ENCODE measurements at places on chromosomes 5 and 9.

- no peak for DNase-seq
Observed at GRCh38 chr9:14447103-14447502, 133.2 kb upstream of the NFIB start.

DNA sequence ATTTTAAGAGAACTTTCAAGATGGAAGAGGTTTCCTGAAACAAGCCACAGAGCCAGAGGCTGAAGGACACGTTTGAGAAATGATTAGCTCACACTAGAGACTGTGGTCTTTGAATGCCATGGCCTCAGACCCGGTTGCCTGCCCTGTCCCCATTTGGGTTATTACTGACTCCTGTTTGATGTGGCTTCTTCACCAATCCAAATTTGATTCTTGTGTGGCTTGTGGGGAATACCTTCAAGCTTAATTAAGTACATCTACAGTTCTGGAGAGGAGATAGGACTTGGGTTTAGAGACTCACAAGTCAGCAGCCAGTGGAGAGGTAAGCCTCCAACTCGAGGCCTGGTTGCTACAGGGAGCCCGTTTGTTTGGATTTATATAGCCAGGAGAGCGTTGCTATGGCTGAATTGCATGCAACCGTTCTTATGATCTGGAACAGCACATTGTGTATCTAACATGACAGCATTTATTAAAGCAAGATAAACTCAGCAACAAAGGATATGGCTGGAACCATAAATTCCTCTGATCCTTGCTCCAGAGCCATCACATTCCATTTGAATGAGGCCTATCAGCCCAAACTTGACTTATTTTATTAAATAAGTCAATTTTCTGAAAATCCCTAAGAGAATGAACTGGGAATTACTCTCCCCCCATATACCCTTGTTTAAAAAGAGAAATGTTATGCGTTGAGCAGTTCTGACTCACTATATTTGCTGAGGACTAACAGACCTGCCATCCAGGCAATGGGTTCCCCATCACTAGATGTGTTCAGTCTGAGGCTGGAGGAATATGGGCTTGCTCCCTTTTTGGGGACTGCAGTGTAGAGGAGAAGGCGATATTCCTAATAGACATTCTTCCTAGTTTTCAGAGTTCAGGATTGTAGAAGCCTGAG is 88.4 kb upstream of the TNFSF8 start:
- no peak for DNase-seq

DNA sequence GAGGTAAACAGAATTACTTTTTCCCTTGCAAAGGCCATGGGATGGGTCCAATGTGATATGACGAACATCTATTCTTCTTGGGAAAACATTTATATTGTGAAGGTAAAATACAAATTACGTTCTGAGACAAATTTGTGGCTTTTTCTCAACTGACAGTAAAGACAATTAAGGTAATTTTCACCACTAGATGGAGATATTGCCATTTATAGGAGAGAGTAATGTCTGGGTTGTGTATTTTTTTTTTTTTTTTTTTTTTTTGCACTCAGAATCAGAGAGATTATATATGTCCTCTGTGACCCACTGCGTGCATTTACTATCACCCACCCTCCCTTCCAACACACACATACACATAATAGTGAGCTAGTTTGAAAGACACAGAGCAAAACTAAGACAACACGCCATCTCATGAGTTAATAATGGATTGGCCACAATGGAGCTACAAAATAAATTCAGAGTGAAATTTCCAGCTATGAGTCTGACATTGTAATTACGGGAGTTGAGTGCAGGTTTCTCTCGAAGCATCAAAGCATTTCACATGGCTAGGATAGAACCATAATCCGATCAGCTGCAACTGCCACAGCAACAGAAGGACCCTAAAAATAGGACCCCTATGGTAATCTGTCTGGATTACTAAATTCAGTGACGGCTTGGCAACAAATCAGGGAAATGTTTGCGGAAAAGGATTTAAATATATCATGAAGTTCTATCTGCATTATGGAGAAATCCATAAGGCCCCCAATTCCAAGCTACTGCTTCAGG is 49.2 kb downstream of the ANXA1 start:
- DNase-seq = no peak

GRCh38 chr9:136902259-136902821 is 16.0 kb downstream of the TRAF2 start:
- DNase-seq = peak; percentile 64

DNA sequence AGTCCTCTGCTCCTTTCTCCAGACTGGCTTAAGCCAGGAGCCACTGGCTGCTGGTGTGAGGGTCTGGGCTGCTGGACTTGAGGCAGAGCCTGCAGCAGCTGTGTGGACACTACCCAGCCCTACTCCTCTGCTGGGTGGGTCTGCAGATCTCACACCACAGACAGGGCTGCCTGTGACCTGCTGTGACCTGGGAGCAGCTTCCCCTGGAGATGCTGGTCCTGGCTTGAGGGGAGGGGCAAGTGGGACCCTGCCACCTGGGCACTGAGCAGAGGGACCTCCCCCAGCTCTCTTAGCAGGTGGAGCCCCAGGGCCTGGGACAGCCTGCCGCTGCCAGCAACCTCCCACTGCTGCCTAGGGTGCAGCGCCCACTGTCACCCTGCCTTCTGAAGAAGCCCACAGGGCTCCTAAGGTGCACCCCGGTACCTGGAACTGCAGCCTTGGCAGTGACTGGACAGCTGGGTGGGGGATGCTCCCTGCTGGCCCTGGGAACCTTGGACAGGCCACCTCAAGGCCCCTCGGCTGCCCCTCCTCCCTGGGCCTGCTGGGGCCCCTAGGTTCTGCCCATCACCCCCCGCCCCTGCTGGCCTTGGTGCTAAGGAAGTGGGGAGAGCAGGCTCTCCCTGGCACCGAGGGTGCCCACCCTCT is 9.1 kb downstream of the CACFD1 start:
- no peak for DNase-seq

GRCh38 chr9:69047371-69047770 is 11.8 kb downstream of the FXN start:
- DNase-seq = no peak

DNA sequence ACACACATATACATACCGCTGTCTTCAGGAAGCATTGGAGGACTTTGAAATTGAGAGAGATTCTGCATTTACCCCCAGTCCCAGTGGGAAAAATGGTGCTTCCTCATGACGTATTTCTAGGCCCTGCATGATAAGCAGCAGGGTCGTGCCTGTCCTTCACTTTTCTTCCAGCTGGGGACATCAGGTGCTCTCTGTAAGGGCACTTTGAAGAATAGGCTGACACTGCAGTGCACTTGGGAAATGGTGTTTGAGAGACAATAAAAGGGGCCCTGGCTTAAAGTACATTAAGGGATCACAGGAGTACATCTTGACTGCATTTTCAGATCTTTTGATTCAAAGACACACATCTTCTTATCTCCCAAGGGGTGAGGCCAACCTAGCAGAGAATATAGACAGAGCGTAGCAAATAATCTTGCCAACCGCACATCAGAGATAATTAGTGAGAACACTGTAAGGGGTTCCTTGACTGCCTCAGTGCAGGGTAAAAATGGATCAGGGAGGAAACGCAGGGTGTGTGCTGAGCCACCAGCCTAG is 437.9 kb downstream of the CSNK1G3 start:
- DNase-seq = no peak

DNA sequence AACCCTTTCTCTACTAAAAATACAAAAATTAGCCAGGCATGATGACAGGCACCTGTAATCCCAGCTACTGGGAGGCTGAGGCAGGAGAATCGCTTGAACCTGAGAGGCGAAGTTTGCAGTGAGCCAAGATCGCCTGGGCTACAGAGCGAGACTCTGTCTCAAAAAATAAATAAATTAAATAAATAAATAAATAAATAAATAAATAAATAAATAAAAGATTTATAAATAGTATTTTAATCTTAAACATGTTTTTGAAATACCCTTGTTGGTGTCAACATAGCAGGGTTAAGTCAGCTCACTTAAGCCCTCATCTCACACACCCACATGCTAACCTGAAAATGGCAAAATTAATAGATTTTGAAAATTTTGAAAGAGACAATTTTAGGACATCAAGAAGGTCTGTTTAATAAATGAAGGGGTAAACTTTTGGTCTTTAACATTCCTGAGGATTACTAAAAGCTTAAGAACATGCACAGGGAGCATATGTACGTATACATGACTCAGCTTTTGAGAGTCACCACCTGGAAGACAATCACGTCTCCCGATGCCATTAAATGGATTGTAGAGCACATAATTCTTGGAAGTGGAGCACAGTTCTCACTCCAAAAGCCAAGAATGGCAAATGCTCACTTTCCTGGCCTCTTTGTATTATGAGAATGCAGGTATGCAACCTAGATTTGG is 202.5 kb downstream of the GDNF start:
- DNase-seq = no peak

DNA sequence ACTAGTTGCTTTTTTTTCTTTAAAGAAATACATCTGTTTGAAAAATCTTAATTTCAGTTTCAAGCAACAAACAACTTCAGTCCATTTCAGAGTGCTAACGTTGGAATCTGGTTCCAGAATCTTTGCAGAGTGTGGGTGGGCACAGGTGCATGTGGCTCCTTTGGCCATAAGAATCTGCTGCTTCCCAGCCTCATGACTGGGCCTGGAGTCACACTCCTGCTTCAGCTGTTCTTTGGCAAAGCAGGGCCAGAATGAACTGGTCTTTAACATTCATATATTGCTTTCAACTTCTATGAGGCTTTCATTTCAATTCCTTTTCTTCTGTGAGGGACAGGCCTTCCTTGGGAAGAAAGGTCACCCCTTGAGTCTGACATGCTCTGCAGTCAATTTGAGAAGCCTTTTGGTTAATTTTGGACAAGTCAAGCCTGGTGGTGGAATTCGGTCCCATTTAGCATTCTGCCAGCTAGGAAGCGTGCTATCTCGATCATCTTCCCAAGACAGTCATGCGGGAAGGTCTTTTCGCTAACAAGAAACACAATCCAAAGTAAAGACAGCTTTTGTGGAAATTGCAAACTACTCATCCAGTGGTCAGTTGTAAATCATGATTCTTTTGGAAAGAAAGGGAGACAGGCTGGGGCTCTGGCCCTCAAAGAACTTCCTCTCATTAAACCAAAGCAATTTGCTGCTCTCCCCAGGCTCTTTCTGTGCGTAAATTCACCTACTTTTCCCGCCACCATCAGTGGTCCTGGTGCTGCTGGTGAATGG is 55.2 kb downstream of the SLC1A3 start:
- no peak for DNase-seq

- no peak for DNase-seq
Observed at GRCh38 chr5:170112876-170113521, 7.3 kb downstream of the FOXI1 start.

GRCh38 chr5:172797771-172798191 is 26.8 kb upstream of the DUSP1 start:
- no peak for DNase-seq

DNA sequence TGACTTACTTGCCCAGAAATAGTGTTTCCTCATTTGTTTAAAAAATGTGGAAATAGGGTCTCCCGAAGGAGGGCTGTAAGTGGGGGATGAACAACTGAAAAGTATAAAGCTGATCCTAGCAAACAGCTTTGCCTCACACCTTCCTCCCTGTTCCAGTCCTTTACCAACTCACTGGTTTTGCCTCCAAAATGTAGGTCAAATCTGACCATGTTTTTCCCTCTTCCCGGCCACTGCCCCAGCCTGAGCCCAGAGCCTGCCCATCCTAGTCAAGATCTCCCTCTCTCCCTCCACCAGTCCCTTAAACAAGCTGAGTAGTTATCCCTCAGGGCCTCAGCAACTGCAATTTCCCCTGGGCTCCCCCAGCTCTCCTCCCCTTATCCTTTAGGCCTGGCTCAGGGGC is 82.4 kb upstream of the FBXW11 start:
- no peak for DNase-seq

GRCh38 chr9:113572076-113572861 is 108.7 kb downstream of the RGS3 start:
- DNase-seq = no peak

DNA sequence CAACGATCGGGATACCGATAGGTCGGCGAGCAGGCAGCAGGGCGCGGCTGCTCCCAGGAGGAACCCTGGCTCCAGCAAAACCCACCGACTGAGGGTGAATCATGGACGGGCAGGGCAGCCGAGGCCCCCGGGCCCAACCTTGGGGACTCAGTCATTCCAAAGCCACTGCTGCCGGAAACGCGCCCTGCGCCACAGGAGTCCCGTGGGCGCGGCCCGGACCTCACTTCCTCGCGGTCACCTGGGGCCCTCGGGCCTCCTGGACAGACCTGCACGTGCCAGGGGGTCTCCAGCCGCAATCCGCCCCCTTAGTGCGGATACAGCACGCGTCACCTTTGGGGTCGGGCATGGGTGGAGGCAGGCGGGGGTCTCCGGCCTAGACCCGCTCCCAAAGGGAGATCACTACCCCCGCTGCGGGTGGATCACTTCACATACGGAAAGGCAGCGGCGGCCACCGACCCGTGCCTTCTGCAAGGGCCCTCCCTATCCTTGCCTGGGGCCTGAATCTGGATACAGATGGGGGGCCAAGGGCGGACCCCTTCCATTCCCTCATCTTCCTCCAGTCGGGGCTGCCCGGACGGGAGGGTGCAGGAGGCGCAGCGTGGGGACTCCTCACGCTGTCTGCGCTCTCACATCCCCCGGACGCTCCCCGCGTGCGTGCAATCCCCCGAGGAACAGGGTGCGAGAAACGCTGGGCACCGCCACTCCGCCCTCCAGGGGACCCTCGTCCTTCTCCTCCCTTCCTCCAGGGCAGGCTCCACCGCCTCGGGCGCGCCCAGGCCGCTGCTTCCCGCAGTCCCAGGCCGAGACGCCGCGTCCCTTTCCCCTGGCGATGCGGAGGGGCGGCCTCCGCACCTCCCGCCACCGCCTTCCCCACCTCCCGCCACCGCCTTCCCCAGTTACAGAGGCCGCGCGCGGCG is 586 bp downstream of the TXN start:
- no peak for DNase-seq

- no peak for DNase-seq
Observed at GRCh38 chr9:129310666-129311350, 132.7 kb upstream of the IER5L start.

- DNase-seq = no peak
Observed at GRCh38 chr9:116959809-116960208, 272.7 kb downstream of the TRIM32 start.

DNA sequence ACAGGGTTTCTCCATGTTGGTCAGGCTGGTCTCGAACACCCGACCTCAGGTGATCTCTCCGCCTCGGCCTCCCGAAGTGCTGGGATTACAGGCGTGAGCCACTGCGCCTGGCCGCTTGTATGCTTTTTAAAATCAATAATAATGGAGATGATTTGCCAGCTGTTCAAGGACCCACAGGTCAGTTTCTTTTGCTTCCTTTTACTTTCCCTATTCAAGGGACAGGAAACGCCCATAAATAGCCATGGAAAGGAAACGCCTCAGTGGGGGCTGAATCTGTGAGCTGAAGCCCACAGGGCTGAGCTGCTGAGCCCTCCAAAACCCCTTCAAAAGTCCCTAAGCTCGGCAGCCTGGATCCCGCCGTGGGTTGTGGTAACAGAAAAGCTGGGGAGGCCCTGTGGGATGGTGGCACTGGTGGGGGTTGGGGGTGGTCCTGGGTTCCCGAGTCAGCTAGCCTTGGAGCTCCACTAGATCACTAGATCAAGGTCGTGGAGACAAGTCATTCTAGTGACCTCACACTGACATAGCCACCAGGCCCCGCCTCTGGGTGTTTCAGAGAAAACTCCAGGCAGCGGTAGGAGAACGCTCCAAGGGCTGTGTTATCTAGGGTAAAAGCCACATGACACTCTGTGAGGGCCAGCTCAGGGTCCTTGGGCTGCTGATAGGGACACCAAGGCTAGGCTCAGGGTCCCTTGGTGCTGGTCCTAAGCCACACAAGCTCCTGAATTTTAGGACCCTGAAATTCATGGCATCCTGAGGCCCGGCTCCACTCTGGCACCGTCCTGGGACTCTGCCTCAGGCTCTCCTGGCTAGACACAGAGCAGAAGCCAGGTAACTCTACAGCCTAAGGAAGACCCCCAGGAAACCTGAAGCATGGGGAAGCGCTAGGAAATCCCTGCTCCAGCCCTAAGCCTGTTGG is 18.0 kb upstream of the DUSP1 start:
- DNase-seq = no peak
